Stimulated activated CD4-positive, alpha-beta T cell treated with anti-CD3 and anti-CD28 coated beads, Interleukin-15, amount 100 ng/mL, for 24 hours (primary cell): ENCODE measurements at places on chromosomes 13 and 19.

DNA sequence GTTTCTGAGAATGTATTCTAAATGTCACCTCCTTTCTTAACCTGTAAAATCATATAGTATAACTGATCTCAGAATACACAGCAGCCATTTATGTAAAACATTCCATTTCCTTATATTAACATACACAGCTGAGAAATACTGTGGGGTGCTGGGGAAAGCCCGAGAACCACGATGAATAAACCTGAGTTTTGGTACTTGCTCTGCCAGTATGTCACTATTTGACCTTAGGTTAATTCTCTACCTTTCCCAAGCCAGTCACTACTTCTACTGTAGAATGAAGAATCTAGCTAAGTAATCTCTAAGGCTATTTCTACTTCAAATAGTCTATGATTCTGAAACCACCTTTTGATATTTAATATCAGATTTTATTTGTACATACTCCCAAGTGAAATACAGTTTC is 173.7 kb downstream of the TBC1D4 start:
- peak; percentile 63 for DNase-seq

DNA sequence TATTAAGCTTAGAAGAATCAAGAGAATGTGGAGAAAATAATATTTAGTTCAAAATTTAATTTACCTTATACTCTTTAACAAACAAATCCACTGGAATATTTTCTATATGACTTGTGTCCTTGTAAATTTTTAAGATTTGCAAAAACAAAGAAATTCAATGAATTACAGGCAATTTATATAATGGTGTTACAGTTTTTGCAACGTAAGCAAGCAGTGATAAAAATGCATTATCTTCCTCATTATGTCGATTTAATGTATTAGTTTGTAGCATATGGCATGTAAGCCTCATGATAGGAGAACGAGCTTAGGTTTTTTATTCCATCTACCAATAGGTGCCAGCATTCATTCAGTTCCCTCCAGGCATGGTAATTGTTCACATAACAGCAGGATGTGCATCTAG is 100.0 kb upstream of the PCDH9 start:
- DNase-seq: no peak

DNA sequence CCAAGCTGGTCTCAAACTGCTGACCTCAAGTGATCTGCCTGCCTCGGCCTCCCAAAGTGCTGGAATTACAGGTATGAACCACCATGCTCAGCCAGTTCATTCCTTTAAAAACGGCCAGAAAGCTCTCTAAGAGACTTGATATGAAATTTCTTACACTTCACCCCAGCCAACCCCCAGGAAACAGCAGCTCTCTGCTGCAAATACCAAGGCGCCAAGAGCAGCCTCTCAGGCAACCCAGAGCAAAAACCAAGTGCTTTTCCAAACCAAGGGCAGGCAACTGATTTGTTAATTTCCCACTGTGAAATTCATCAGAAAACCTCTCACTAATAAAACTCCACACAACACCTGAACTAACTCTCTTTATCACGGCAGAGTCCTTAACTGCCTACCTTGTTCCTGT is 44.9 kb downstream of the LATS2 start:
- DNase-seq: no peak

GRCh38 chr19:40387155-40387554 is 2.8 kb downstream of the HIPK4 start:
- DNase-seq: no peak

- no peak for DNase-seq
Observed at GRCh38 chr13:72884101-72884500, 102.2 kb downstream of the PIBF1 start.

DNA sequence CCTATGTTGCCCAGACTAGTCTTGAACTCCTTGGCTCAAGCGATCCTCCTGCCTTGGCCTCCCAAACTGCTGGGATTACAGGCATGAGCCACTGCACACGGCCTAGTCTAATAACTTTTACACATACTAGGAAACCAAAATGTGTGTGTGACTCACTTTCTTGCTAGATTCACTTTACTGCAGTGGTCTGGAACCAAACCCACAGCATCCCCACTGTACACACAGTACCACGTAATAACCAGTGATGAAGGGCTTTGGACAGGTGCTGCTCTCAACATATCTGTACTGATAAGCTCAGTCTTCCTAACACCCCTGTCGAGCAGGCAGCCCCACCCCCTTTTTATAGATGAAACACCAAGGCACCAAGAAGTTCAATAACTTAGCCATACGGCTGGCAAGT is 5.1 kb downstream of the DNMT1 start:
- peak; percentile 47 for DNase-seq

GRCh38 chr19:46256855-46257254 is 27.3 kb downstream of the IGFL1 start:
- DNase-seq: no peak

- no peak for DNase-seq
Observed at GRCh38 chr13:21817878-21818277, 147.0 kb downstream of the FGF9 start.

GRCh38 chr13:29284726-29285125 is 310.8 kb downstream of the SLC7A1 start:
- no peak for DNase-seq

- no peak for DNase-seq
Observed at GRCh38 chr13:102757006-102757405, 16.6 kb downstream of the TEX30 start.

DNA sequence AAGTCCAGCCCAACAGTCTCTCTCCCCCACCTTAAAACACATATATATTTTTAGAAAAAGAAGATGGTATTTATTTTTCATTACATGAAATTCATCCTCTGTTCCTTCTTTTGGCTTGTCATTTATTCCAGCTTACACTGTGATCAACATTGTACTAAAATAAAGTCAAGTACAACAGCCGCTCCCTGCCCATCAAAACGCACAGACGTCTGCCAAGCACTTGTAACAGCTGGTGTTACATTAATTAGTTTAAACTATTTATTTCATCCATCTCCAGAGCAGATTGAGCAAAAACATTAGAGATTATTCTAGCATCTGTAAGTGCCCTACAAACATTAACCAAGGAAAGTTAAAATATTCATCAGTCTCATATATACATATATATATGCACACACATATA is 350.5 kb downstream of the DACH1 start:
- no peak for DNase-seq

GRCh38 chr19:10975374-10976130 is 14.7 kb downstream of the SMARCA4 start:
- no peak for DNase-seq

- no peak for DNase-seq
Observed at GRCh38 chr19:31641591-31641990, 292.4 kb upstream of the TSHZ3 start.

- DNase-seq: no peak
Observed at GRCh38 chr13:46303742-46304385, 83.2 kb downstream of the RUBCNL start.

GRCh38 chr13:65530688-65531087 is 1699.4 kb downstream of the PCDH9 start:
- no peak for DNase-seq

DNA sequence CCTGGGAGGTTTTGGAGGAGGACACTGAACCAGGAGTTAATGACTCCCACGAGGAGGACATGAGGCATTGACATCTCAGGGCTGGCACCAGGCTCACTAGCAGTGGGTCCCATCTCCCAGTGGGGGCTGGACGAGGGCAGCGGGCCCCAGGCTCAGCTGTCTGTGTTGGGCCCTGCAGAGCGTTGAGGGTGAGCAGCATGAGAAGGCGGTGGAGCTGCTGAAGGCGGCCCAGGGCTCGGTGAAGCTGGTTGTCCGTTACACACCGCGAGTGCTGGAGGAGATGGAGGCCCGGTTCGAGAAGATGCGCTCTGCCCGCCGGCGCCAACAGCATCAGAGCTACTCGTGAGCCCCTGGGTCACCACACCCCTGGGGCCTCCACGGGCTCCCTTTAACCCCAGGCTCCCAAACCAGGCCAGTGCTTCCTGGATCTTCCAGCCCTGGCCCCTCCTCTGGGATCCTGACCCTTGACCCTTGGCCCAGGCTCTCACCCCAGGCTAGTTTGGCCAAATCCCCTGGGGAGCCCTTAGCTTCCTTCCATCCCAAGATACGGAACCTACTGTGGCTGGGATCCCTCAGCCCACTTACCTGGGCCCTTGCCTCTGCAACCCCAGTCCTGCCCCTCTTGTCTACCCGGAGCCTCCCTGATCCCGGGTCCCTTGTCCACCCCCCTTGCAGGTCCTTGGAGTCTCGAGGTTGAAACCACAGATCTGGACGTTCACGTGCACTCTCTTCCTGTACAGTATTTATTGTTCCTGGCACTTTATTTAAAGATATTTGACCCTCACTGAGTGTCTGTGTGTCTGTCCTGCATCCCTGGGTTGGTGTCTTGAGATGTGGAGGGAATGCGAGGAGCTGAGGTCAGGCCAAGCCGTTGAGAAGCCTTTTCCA is 1.0 kb downstream of the C19orf73 start:
- no peak for DNase-seq

GRCh38 chr13:25920277-25920676 is 131.5 kb downstream of the SHISA2 start:
- no peak for DNase-seq

DNA sequence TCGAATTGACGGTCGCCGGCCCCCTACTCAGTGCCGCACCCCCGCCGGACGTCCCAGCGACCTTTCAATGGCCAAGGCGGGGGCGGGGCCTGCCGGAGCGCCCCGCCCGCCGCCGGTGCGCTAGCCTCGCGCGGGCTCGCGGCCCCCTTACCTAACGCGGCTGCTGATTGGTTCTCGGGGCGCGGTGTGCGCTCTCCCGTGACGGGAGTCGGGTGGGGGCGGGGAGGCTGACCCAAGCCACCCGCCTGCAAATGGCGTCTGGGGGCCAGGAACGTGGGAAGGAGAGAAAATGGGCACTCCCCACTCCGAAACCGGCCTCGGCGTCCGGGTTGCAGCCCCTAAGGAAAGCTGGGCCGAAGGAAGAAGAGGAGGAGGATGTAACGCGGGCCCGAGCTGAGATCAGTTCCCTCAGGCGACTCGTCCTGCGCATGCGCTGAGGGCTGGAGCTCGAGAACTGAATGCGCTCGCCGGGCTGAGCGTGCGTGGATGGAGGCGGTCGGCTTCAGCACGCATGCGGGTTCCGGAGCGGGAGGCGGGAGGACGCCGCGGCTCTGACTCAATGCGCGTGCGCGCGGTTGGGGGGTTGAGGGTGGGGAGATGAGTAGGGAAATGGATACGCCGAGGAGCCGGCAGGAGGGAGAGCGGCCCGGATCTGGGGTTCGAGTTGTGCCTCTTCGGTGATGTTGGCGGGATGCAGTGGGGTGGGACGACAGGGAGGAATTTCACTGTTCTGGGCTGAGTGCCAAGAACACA is at the start of gene SMG9:
SMG9 (minus strand) TSS at position 460 of the 753 bp plus-strand sequence. CDS start 4,221 bp downstream, outside the sequence.
- peak; percentile 97 for DNase-seq

- DNase-seq: no peak
Observed at GRCh38 chr19:33399745-33400681, 26.5 kb downstream of the CEBPG start.

DNA sequence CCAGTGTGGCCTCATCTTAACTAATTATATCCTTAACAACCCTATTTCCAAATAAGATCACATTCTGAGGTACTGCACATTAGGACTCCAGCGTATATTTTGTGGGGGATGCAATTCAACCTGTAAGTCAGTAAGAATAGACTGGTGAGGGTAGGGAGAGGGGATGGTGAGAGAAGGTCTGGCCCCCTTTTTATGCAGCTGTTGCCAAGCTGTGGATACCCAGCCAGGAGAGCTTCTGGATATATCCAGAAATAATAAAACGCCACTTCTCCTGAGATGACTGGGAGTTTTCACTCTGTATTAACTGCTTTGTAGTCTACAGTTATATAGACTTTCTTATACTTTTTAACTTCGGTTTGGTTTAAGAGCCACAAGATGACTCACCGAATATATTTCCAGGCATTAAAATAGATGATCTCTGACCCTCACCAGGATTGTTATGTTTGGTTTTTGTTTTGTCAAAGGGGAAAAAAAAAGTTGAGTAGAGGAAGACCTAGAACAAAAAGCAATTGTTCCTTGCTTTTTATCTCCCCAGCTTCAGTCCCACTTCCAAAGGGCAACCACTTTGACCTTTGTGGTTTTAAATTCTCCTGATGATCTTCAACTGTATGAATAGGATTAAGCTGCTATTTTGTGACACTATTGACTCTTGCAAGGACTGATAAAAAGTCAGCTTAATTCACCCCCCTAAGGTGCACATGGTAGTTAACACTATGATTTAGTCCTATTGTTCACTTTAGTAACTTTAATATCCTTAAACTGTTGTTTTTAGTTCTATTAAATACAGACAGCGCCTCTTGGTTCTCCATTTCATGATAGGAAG is 3.1 kb upstream of the NEK3 start:
- no peak for DNase-seq

GRCh38 chr19:32189956-32190706 is 155.3 kb upstream of the ZNF507 start:
- no peak for DNase-seq

- DNase-seq: peak; percentile 19
Observed at GRCh38 chr19:461721-462551, 1.1 kb upstream of the SHC2 start.

GRCh38 chr13:86633346-86633745 is 834.1 kb upstream of the SLITRK6 start:
- no peak for DNase-seq

GRCh38 chr13:40136896-40137295 is 481.4 kb downstream of the COG6 start:
- no peak for DNase-seq

DNA sequence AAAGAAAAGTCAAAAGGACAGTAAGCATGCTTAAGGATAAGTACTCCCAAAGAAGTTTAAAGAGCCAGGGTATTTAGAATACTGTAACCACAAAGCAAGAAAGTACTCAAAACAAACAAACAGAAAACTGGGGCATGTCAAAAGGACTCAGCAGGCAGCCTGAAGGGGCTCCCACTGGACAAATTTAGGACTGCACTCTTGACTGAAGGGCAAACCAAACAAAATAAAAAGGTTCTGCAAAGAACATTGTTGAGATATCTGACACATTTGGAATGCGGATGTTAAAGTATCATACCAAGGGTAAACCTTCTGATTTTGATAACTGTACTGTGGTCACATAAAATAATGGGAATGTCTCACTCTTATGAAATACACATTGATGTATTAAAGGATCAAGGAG is 157.4 kb downstream of the TNFSF13B start:
- no peak for DNase-seq

DNA sequence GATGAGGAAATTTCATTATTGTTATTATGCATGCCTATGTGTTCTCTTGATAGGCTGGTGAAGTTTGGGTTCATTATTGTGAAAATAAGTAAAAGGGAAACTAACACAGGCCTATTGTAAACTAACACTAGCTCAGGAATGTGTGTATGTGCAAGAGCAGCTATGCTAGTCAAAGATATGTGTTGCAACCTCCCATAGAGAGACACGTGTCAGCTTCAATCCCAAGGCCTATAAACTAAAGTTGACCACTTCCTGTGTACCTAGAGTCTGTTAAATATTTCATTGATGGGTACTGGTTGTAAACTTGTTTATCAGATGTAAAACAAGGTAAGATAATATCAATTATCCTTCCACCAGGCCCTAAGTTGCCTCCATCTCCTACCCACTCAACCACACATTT is 44.7 kb upstream of the ZNF30 start:
- no peak for DNase-seq

- no peak for DNase-seq
Observed at GRCh38 chr19:7494416-7495098, 5.7 kb upstream of the PEX11G start.
